ENCODE measurements at places on chromosomes 6 and 20.

GRCh38 chr6:134034478-134034877 lies 17.9 kb downstream of the SLC2A12 start:
- no peaks in the 10 kb centered on the region for H3K36me3 ChIP-seq
- H3K4me1 ChIP-seq = peaks cover 17% of the 10 kb centered on the region
- DNase-seq = no peak
- 0 out of 2 replicates have a peak, but pooled peaks cover 5% of the 10 kb centered on the region for H3K27me3 ChIP-seq
- H3K27ac ChIP-seq = no peak overlapping the region
- H3K4me3 ChIP-seq = no peak overlapping the region

GRCh38 chr6:72048080-72048479 lies 161.7 kb downstream of the RIMS1 start:
- H3K27me3 ChIP-seq = no peaks in the 10 kb centered on the region
- H3K36me3 ChIP-seq = no peaks in the 10 kb centered on the region
- no peak overlapping the region for H3K27ac ChIP-seq

DNA sequence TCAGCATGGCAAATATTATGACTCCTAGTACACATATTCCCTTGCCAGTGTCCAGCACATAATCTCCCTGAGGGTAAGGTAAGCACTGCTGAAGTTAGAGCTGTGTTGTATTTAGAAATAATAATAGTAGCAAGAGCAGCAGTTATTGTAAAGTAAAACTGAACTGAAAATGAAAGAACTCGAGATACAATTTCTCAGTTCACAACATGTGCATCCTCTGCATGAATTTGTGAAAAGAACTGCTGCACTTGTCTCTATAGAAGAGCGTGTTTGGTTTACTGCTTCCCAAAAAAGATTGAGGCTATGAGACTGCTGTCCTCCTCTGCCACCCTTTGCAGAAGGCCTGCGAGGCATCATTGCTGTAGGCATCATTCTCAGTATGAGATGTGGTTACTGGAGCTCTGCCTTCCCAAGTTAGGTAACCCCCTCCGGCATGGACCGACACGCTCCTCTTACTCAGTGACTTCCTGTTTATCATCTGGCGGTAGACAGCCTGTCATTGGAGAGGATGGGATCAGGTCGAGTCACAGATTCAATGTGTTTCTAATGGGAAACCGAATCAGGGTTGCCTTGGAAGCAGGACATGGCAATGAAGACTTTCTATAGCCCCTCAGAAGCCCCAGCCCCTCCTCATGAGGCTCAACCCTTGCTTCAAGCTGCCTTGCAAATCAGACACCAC lies 48.1 kb downstream of the SLC24A3 start:
- DNase-seq = peak; percentile 28
- no peak overlapping the region for H3K4me3 ChIP-seq
- H3K27ac ChIP-seq = no peak overlapping the region
- no peaks in the 10 kb centered on the region for H3K4me1 ChIP-seq

DNA sequence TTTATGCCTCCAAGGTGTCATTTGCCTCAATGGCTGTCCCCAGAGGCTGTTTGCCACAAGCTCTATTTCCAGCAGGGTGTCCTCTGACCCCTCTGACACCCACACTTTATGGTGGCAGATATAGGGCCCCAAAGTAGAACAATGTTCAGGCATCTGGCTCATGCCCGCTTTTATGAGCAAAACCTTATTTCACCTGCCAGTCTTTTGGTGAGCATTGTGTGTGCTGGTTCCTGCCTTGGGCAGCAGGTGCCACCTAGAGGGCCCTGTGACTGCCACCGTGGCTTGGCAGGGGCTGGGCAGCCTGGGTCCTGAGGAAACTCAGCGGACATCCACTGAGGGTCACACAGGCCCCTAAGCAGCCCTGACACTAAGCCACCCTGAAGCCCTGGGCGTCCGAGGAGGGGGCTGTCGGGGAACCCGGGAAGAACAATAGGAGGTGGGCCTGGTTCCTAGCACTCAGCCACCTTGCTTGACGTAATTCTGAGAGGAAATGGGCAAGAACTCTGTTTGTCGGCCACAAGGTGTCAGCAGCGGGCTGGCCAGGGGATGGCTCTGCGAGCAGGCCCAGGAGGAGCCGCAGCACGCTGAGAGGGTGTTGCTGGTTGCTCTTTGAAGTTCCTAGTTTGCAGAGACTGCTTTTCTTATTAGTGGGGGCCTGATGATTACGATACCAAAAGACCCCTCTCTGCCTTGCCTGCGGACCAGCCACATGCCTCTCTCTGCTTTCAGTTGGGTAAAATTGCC lies 148.9 kb downstream of the SCML4 start:
- H3K36me3 ChIP-seq = no peaks in the 10 kb centered on the region
- peak; percentile 91 for DNase-seq
- H3K4me1 ChIP-seq = peaks cover 14% of the 10 kb centered on the region
- H3K27ac ChIP-seq = peak overlapping the region; percentile 25

DNA sequence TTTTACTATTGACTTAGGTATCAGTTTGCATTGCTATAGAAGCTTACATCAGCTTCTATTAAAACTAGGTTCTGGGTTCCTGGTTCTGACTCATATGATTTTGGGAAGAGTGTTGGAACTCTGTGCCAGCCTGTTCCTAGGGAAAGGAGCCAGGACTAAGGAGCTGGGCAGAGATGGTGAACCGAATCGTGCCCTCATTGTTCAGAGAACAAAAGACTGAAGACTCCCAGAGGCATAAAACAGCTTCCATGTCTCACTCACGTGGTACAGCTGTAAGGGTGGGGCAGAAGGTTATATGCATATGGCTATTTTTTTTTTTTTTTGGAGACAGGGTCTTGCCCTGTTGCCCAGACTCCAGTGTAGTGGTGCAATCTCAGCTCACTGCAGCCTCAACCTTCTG lies 89.1 kb upstream of the THBS2 start:
- no peak overlapping the region for H3K4me3 ChIP-seq
- no peaks in the 10 kb centered on the region for H3K36me3 ChIP-seq
- peaks cover 32% of the 10 kb centered on the region for H3K4me1 ChIP-seq
- peak; percentile 30 for DNase-seq

DNA sequence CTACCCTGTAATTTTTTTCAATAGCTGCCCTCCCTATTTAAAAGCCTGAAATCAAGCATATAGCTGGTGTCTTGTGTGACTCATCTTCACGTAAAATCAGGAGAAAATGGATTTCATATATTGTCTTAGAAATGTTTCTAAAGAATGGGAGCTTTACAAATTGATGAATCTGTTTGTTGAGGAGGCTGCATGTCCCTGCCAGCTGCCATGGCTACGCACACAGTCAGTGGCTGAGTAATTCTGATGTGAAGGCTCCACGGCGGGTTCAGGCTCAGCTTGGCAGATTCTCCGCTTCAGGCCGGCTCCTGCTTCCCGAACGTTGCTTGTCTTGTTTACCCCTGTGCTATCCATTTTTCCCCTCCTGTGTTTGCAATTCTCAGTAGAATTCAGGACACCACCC lies 82.8 kb downstream of the CCDC170 start:
- DNase-seq = no peak
- no peaks in the 10 kb centered on the region for H3K27me3 ChIP-seq
- H3K4me1 ChIP-seq = no peaks in the 10 kb centered on the region
- H3K4me3 ChIP-seq = no peak overlapping the region

DNA sequence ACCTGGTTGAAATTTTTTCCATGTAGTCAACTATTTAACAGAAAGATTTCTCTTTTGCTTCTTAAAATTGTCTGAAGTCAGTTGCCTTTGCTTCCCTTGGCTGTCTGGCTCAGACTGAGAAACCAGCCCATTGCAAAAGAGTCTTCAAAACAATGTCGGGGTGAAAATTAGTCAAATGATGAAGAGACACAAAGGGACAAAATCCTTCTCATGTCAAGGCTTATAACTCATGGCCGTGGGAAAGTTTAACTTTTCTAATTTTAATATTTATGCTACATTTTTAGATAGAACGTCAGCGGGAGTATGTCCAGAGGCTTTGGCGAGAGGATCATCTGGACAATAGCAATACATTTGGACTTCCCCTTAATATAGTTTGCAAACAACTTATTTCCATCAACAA lies 127.2 kb downstream of the CD164 start:
- no peaks in the 10 kb centered on the region for H3K27me3 ChIP-seq
- H3K36me3 ChIP-seq = no peaks in the 10 kb centered on the region
- H3K4me3 ChIP-seq = no peak overlapping the region
- DNase-seq = no peak

DNA sequence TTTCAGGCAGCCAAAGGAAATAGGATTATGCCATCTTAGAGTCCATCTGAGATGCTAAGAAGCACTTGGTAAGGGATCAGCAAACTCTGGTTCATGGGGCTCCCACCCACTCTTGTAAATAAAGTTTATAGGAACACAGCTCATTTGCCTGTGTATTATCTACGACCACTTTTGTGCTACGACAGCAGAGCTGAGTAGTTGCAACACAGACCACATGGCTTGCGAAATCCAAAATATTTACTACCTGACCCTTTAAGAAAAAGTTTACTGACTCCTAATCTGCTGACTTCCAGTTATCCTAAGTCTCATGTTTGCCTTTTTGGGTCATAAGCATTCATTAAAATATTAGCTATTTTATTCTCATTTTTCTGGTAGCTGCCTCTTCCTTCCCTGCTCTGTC lies 859.0 kb downstream of the QKI start:
- H3K4me1 ChIP-seq = no peaks in the 10 kb centered on the region
- no peaks in the 10 kb centered on the region for H3K27me3 ChIP-seq
- H3K27ac ChIP-seq = no peak overlapping the region
- H3K4me3 ChIP-seq = no peak overlapping the region
- H3K36me3 ChIP-seq = no peaks in the 10 kb centered on the region

GRCh38 chr20:3677733-3678132 lies 4.1 kb downstream of the ADAM33 start:
- no peaks in the 10 kb centered on the region for H3K27me3 ChIP-seq
- no peak overlapping the region for H3K4me3 ChIP-seq
- peaks cover 40% of the 10 kb centered on the region for H3K4me1 ChIP-seq
- DNase-seq = peak; percentile 45
- no peaks in the 10 kb centered on the region for H3K36me3 ChIP-seq
